ENCODE measurements at places on chromosomes 3 and 15.
A peak's percentile ranks its signal among the peaks of the same experiment; 100 is the strongest.

GRCh38 chr3:153852355-153852754 is 268.8 kb upstream of the ARHGEF26 start:
- H3K36me3 ChIP-seq, result no peaks in the 10 kb centered on the region
- H3K27me3 ChIP-seq, result no peaks in the 10 kb centered on the region
- DNase-seq, result no peak
- no peaks in the 10 kb centered on the region for H3K4me1 ChIP-seq

GRCh38 chr3:152241142-152242017 is 27.3 kb upstream of the MBNL1 start:
- H3K27me3 ChIP-seq, result no peaks in the 10 kb centered on the region
- no peaks in the 10 kb centered on the region for H3K4me1 ChIP-seq
- no peaks in the 10 kb centered on the region for H3K36me3 ChIP-seq
- H3K4me3 ChIP-seq, result no peak overlapping the region

DNA sequence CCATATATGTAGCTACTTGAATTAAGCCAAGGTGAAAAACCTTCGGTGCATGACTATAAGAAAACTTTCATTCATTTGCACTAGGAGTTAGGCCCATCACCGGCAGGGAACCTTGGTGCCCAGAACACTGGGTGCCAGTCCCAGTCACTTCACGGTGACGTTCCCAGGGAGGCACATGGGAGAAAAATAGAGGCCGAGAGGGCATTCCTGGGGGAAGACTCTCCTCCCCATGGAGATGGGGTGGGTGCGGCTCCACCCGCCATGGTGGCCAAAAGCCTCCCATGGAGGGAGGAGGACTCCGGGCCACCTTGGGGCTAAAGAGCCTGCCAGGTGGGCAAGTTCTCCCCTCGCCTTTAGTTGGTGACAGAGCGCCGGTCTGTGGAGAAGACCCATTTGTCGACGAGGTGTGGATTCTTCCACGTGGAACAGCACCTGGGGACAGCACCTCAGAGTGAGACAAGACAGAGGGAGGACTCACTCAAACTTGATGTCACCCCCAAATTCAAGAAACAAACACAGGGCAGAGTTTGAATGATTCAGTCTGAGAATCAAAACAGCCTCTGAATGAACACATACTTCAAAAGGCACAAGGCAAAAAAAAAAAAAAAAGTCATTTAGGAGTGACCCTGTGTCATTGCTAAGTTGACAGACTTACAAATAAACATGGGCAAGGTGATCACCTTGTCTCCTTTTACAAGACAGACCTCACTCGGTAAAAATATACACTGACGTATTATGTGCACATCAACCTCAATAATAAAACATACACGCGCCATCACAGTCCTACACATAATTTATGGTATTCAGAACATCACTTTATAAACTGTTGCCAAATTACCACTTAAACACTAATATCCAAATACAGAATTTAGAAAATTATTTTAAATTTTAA is 38.6 kb downstream of the ZXDC start:
- H3K36me3 ChIP-seq, result peaks cover 12% of the 10 kb centered on the region
- no peak for DNase-seq
- no peak overlapping the region for H3K27ac ChIP-seq

GRCh38 chr3:32815841-32816438 is 1.9 kb upstream of the TRIM71 start:
- H3K27me3 ChIP-seq, result peaks cover 41% of the 10 kb centered on the region
- peaks cover 21% of the 10 kb centered on the region for H3K4me1 ChIP-seq
- DNase-seq, result no peak
- H3K36me3 ChIP-seq, result no peaks in the 10 kb centered on the region
- no peak overlapping the region for H3K4me3 ChIP-seq

DNA sequence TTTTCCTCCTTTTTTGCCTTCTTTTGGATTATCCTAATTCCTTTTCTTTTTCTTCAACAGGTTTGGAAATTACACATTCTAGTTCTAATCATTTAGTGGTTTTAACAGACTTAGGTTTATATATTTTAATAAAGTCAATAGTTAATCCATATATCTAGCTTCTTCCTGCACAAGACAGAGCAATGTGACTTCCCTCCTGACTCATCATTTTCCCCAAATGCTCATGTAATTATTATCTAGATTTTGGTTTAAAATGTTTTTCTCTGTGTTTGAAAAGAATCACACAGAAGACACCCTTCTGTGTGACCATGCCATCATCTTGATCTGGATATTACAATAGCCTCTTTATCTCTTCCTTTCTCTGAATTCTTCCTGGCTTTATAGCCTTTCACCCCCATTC is 28.6 kb upstream of the SSR3 start:
- no peaks in the 10 kb centered on the region for H3K36me3 ChIP-seq
- no peak for DNase-seq
- H3K27me3 ChIP-seq, result no peaks in the 10 kb centered on the region
- H3K27ac ChIP-seq, result no peak overlapping the region
- H3K4me1 ChIP-seq, result no peaks in the 10 kb centered on the region
- H3K4me3 ChIP-seq, result no peak overlapping the region

- no peak overlapping the region for H3K27ac ChIP-seq
- peaks cover 2% of the 10 kb centered on the region for H3K36me3 ChIP-seq
- peaks cover 28% of the 10 kb centered on the region for H3K4me1 ChIP-seq
- H3K27me3 ChIP-seq, result no peaks in the 10 kb centered on the region
- no peak for DNase-seq
These were observed 3.5 kb downstream of the PFN2 start for GRCh38 chr3:149967086-149967685.

GRCh38 chr3:53122933-53123305 is 7.3 kb downstream of the RFT1 start:
- no peak overlapping the region for H3K4me3 ChIP-seq
- no peak for DNase-seq
- no peaks in the 10 kb centered on the region for H3K27me3 ChIP-seq
- H3K27ac ChIP-seq, result no peak overlapping the region

- no peak for DNase-seq
- no peak overlapping the region for H3K27ac ChIP-seq
- H3K4me3 ChIP-seq, result no peak overlapping the region
- no peaks in the 10 kb centered on the region for H3K4me1 ChIP-seq
- H3K36me3 ChIP-seq, result no peaks in the 10 kb centered on the region
These were observed 51.2 kb upstream of the CCK start for GRCh38 chr3:42317137-42317536.

GRCh38 chr3:77623500-77623899 is 583.6 kb downstream of the ROBO2 start:
- H3K4me1 ChIP-seq, result no peaks in the 10 kb centered on the region
- no peak overlapping the region for H3K27ac ChIP-seq
- H3K27me3 ChIP-seq, result no peaks in the 10 kb centered on the region
- no peak overlapping the region for H3K4me3 ChIP-seq

- DNase-seq, result no peak
- H3K4me1 ChIP-seq, result no peaks in the 10 kb centered on the region
- no peak overlapping the region for H3K27ac ChIP-seq
- H3K36me3 ChIP-seq, result no peaks in the 10 kb centered on the region
These were observed 609.9 kb upstream of the AGTR1 start for GRCh38 chr3:148087601-148088371.

GRCh38 chr3:29934751-29935150 is 653.9 kb downstream of the RBMS3 start:
- no peak for DNase-seq
- H3K27ac ChIP-seq, result no peak overlapping the region
- H3K4me3 ChIP-seq, result no peak overlapping the region
- H3K4me1 ChIP-seq, result no peaks in the 10 kb centered on the region

- H3K4me3 ChIP-seq, result no peak overlapping the region
- no peaks in the 10 kb centered on the region for H3K36me3 ChIP-seq
- DNase-seq, result no peak
These were observed 14.6 kb downstream of the PRR20G start for GRCh38 chr3:127273206-127273605.

- peaks cover 14% of the 10 kb centered on the region for H3K4me1 ChIP-seq
- no peaks in the 10 kb centered on the region for H3K36me3 ChIP-seq
- H3K4me3 ChIP-seq, result no peak overlapping the region
These were observed 19.4 kb upstream of the PPP4R2 start for GRCh38 chr3:72977060-72977808.

GRCh38 chr3:21859124-21860081 is 108.4 kb upstream of the ZNF385D start:
- H3K27ac ChIP-seq, result no peak overlapping the region
- H3K4me3 ChIP-seq, result no peak overlapping the region
- no peaks in the 10 kb centered on the region for H3K4me1 ChIP-seq

GRCh38 chr3:195907684-195907933 is 742 bp downstream of the TNK2 start:
- no peaks in the 10 kb centered on the region for H3K27me3 ChIP-seq
- peak overlapping the region; percentile 48 for H3K27ac ChIP-seq

DNA sequence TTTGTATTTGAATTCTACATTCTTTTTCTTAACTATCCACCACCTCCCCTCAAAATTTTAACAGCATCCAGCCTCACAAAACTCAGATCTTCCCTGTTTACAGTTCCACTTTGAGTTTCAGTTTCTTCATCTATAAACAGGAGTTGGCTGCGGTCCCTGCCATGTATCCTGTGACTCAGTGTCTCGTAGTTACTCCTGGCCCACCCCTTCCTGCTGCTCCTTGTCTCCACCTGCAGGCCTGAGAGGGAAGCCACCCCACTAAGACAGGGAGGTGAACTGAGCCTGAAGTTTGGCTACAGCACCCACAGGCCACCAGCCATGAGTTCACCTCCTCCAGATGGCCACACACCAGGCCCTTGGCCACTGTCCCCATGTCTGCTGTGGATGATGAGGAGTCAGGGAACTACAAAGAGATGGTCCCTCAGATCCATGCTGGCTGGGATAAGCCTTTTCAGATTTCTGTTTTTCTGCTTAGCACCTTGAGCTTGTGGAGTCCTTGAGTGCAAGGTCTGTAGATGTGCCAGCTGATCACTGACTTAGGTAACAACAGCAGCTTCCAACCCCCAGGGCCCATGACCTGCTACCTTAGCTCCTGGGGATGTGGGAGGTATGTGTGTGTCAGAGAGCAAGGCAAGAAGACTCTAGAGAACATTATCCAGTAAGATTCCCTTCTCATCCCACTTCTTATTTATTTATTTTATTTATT is 37.5 kb downstream of the CD86 start:
- no peaks in the 10 kb centered on the region for H3K4me1 ChIP-seq
- DNase-seq, result peak; percentile 48
- no peak overlapping the region for H3K27ac ChIP-seq
- H3K27me3 ChIP-seq, result no peaks in the 10 kb centered on the region
- H3K36me3 ChIP-seq, result no peaks in the 10 kb centered on the region

DNA sequence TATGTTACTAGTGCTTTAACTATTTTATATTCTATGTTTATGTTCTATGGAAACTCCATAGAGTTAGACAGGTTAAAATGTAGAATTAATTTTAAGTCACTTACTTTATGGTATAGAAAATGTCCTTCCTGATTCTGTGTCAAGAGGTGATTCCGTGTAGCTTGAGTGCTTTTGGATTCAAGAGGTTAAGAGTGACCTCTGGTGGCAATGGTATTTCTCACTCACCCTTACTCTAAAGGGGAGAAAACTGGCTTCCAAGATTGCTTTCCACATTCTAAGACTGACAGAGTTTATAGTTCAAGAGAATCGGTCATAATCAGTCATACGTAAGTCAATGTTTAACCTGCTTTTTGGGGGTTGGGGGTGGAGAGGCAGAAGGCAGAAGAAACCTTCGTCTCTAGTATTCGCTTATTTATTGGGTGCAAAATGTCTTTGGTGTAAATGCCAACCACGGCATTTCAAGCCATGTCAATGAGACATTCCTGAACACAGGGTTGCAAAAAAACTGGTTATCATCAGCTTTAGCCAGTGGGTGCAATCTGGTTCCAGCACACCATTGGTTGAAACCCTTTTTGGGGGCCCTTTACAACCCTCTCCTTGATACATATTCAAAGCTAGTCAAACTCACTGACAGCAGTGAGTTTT is 92.0 kb upstream of the VGLL3 start:
- no peak for DNase-seq
- no peaks in the 10 kb centered on the region for H3K36me3 ChIP-seq
- no peaks in the 10 kb centered on the region for H3K27me3 ChIP-seq
- H3K27ac ChIP-seq, result no peak overlapping the region

DNA sequence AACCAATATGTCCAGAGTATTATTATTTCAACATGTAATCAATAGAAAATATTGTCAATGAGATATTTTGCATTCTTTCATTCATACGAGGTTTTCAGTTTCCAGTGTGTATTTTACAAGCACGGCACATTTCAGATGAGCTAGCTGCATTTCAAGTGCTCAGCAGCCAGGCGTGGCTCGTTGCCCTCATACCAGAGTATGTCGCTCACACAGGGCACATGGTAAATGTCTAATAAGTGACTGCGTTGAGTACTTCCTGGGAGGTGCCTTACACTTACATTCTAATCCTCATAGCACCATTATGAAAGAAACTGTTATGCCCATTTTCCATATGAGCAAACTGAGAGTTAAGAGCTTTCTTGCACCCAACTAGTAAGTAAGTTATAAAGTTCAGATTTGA is 47.4 kb downstream of the TMEM266 start:
- no peak for DNase-seq
- H3K4me1 ChIP-seq, result peaks cover 30% of the 10 kb centered on the region
- no peak overlapping the region for H3K27ac ChIP-seq
- H3K36me3 ChIP-seq, result no peaks in the 10 kb centered on the region

- no peak for DNase-seq
- H3K4me1 ChIP-seq, result no peaks in the 10 kb centered on the region
- H3K27ac ChIP-seq, result no peak overlapping the region
- H3K36me3 ChIP-seq, result no peaks in the 10 kb centered on the region
- H3K4me3 ChIP-seq, result no peak overlapping the region
These were observed 186.2 kb downstream of the GOLGA6L6 start for GRCh38 chr15:20355256-20355868.

DNA sequence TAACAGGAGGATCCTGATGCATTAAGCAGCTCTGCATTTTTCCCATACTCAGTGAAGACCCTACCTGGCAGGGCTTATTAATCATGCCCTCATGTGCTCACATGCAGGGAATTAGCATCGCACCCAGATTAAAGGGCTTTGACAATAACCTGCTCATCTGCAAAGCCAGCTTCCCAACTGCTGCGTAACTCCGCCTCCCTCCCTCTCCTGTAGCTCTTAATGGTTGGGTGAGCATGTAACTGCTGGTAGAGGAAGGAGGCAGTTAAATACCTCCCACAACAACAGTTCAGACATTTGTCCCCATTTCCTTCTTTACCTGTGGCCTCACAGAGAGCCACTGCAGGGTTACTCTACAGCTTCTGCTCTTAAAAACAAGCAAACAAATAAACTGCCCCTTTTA is 203.6 kb upstream of the WNT5A start:
- DNase-seq, result no peak

- no peaks in the 10 kb centered on the region for H3K4me1 ChIP-seq
- no peak overlapping the region for H3K27ac ChIP-seq
- DNase-seq, result no peak
- no peak overlapping the region for H3K4me3 ChIP-seq
These were observed 283.8 kb downstream of the BBX start for GRCh38 chr3:107806536-107806935.

DNA sequence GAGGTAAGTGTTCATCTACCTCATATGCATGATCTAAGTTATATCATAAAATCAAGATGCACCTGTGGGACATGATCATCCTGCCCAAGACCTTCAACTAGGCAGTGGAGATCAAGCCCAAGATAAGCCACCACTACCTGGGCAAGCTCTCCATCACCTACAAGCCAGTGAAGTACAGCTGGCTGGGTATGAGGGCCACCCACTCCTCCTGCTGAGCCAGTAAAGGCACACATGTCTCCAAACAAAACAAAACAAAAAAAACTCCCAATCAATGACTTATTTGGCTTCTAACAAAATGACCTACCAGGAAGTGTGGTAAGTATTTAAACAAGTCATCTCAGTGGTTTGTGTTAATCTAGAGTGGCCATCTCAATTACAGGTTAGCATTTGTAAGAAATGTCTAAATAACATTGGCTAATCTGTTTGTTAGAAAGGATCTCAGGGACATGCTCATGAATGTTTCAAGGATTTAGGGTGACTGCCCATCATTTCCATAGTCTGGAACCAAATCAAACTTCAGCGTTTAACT is 3.1 kb downstream of the PAQR9 start:
- no peaks in the 10 kb centered on the region for H3K27me3 ChIP-seq
- H3K27ac ChIP-seq, result no peak overlapping the region
- DNase-seq, result no peak
- no peak overlapping the region for H3K4me3 ChIP-seq
